ENCODE measurements at places on chromosomes 3 and 15.

GRCh38 chr3:105158286-105158685 lies 208.4 kb upstream of the ALCAM start:
- DNase-seq: no peak

DNA sequence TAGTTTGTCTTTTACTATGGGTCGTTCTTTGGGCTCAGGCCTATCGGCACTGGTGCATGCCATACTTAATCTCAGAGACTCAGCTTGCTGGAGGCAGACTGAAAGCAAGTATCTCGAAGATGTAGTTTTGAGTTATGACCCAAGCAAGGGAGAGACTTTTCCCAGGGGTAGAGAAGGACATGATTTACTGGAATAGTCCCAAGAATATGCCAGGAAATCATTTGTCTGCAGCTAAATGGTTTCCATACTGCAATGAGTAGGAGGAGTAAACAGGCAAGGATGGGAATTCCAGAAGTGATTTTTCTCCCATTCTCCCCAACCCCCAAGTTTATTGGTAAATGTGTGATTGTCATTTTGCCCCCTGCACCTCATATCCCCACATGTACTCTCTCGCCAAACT lies 35.4 kb upstream of the LACTB start:
- DNase-seq: no peak

DNA sequence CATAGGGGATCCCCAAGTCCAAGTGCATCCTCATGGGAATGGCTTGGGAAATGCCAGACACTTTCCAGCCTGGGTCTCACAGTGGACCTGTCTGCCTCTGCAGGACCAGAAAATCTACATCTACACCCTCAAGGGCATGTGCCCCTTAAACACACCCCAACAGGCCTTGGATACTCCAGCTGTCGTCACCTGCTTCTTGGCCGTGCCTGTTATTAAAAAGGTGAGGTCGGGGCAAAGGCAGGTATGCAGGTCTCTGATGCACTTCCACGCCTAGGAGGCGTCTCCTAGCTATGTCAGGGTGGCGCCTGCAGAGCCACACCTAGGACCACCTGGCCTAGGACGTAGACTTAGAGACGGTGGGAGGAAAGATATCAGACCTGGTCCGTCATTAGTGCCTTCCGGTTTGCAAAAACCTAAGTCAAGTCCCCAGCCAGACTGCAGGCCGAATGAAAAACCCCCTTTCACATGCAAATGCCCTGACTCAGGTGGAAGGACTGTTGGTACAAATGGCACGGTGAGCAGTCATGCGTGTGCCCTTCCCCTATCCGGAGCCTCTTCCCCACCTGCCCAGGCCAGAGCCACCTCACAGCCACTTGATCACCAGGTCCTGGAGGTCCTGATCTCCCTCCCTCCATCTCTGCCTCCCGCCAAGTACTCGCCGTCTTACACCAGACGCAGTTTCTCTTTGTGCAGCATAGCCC lies 143.5 kb downstream of the LRRK1 start:
- no peak for DNase-seq

DNA sequence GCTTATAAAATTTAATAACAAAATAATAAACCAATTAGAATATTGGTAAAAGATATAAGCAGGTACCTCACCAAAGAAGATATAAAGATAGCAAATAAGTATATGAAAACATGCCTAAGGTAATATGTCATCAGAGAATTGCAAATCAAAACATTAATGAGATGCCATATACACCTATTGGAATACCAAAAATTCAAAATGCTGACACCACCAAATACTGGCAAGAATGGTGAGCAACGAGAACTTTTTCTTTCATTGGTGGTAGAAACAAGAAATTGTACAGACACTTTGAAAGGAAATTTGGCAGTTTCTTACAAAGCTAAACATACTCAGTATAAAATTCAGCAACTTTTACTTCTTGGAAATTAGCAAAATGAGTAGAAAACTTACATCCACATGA lies 346.9 kb upstream of the ROBO1 start:
- no peak for DNase-seq

Data from stimulated activated CD4-positive, alpha-beta T cell treated with anti-CD3 and anti-CD28 coated beads, Interleukin-1b, Interleukin-23, amount 100 ng/mL, for 1 hour (primary cell).